Activated CD4-positive, alpha-beta memory T cell treated with anti-CD3 and anti-CD28 coated beads, Interleukin-2, amount 10 ng/mL, durations not matched to agents 7 days and 5 days (primary cell): ENCODE measurements at places on chromosomes 3 and 15. TPM values are rescaled to one million over a fixed set of nuclear protein-coding genes. Genes with fewer than 3 reads are reported as not detected.

The RBM5 gene
- 157 TPM for total RNA-seq

The GABRR3 gene
- not detected for total RNA-seq

The TM4SF18 gene
- total RNA-seq = not detected

DNA sequence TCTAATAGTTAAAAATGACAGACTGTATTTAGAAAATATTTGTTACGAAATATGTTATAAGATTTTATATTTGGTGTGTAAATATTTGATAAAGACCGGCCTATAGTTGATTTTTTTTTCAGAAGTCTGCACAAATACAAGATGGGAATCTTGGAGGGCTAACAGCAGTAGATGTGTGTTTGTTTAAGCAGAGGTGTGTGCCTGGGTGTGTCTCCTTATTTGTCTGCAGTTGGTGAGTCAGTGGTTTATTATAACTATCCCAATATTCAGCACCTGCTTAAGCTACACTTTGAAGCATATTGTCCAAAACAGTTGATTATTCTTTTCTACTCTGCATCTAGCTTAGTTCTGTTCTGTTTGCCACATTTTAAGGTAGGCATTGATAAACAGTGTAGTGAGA, 12.4 kb downstream of the GLCE start:
- DNase-seq = no peak

- DNase-seq = no peak
Measured at GRCh38 chr15:82317091-82317489, 32.2 kb downstream of the GOLGA6L10 start.

DNA sequence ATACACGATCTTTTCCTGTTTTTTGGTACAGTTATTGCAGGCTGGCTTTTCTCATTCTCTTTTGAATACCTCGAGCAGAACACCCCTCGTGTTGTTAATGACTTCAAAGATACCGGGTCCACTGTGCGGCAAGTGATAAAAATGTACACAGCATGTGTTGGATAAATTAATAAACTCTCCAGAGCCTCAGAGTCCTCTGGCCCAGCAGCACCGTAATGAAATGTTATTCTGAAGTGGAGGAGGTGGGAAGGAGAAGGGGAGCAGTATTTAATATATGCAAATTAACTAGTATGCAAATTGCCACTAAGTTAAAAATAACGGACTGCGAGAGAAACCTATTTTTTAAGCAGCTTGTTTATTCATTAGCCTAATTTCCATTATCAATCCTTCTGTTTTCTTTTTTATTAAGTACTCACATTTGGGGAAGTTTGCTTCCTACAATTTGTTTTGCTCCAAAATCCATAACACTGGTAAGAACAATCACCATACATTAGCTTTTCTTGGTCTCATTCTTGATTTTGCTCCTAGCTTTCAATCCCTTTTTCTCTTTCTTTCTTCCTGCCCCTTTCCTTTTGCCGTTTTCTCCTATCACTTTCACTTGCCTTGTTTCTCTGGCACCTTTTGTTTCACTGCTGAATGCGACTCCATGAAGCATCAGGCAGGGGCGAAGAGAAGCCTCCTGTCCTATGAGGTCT, 462.3 kb upstream of the PPP2R3A start:
- no peak for DNase-seq

- DNase-seq = no peak
Measured at GRCh38 chr3:38089163-38089562, 47.8 kb downstream of the ACAA1 start.

DNA sequence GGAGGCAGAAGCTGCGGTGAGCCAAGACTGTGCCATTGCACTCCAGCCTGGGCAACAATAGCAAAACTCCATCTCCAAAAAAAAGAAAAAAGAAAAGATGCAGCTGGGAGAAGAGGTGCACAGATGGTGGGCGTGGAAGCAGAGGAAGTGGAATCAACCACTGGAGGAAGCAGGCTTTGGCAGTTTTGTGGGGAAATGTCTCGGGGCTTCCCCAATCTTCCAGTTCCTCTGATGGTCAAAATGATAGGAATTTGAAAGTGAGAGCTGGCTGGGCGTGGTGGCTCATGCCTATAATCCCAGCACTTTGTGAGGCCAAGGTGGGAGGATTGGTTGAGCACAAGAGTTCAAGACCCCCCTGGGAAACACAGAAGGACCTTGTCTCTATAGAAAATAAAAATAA, 48.1 kb upstream of the SMAD3 start:
- no peak for DNase-seq
